ENCODE measurements at places on chromosomes 3 and 15.

- no peak for DNase-seq
Measured at GRCh38 chr15:75750261-75751050, 37.8 kb upstream of the CSPG4 start.

DNA sequence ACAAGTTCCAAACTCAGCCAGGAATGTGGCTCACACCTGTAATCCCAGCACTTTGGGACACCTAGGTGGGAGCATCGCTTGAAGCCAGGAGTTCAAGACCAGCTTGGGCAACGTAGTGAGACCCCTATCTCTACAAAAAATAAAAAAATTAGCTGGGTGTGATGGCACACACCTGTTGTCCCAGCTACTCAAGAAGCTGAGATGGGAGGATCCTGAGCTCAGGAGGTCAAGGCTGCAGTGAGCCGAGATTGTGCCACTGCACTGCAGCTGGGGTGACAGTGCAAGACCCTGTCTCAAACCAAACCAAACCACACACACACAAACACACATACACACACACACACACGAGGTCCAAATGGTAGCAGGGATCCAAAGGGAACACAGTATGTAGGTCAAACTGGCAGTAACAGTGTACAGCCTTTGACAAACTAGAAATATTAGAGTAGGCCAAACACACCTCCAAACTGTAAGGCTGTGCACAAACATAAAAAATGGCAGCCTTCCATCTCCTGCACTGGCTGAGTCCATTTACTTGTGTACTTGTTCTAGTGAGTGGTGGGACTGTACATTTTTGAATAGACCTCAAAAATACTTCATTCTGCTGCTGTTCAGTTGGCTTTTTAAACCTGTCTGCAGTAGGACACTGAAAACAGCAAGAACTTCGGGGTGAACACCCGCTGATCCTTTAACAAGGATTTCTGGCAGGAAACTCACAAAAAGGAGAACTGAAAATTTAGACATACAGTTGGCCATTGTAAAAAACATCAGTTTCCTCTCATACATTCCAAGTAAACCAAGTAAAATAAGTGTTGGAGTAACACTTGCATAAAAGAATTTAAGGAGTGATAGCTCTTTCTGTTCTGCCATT, 33.6 kb downstream of the INTS14 start:
- DNase-seq = no peak

DNA sequence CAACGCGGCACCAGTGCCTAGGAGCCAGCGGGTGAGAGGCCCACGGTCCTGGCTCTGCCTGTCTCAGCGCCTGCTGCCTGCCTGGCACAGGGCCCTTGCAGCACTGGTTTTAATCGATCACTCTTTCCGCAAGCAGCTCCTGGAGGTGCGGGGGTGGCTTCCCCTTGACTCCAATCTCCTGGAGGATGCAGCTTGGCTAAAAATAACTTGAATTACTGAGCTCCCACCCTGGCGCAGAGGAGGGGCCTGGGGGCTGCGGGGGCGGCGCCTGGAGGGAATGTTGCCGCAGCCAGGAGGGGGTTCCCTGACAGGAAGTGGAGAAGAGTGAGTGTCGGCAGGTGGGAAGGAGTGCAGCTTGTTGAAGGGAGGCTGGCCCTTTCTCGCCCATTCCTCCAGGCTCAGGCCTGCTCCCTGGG, 9.9 kb upstream of the RPL29 start:
- DNase-seq = peak; percentile 83

- no peak for DNase-seq
Measured at GRCh38 chr15:64883997-64884511, 27.6 kb upstream of the ANKDD1A start.

DNA sequence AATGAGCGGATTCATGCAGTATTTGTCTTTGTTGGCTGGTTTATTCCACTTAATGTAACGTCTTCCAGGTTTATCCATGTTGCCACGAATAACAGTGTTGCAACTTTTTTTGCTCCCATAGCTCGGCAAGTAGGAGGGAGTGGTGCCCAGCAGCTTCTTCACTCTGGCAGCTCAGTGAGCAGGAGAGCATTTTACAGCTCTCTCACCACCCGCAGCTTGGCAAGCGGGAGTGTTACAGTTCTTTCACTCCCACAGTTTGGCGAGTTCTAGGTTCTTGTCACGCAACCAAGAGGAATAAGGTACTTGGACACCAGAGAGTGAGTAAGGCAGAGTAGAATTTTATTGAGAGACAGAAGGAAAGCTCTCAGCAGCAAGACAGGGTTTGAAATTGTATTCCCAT, 935.2 kb downstream of the TBL1XR1 start:
- no peak for DNase-seq

DNA sequence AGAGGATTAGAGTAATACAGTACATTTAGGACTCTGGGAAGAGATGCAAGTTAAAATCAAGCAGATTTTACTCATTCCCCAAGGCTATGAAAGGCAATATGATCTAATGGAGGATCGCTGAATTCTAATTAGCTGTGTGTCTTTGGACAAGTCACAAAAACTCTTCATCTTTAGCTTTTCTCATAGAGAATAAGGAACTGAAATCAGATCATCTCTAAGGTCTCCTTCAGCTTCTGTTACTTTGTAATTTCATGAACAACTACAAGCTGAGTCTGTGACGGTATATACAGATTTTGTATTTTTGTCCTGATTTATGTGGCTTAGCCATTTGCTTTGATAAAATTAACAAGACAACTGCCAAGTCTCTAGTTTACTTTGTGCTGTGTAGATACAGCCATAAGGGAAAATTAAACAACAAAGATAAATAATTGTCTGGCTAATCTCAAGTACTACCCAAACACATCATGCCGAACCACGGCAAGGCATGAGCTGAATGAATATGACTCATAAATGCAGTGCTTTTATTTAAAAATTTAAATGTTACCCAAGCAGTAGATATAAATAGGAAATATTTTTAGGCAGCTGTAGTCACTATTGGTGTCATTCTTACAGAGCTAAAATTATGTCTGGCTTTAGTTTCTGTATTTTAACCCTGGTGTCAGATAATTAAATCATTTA, 81.5 kb downstream of the GAP43 start:
- DNase-seq = no peak
